RWPE1 (cell line): ENCODE measurements at places on chromosomes 3 and 15.

DNA sequence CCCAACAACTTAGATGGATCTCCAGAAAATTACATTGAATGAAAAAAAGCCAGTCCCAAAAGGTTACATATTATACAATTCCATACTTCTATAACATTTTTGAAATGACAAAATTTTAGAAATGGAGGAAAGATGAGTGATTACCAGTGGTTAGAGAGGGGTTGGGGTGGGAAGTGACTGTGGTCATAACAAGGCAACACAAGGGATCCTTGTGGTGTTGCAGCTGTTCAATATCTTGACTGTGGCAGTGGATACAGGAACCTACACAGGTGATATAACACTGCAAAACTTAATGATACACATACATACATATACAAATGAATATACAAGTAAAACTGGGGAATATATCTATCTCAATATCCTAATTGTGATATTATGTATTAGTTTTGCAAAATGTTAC lies 9.6 kb downstream of the GOLGB1 start:
- no peak for DNase-seq

GRCh38 chr3:15519096-15519495 lies 2.4 kb downstream of the COLQ start:
- no peak for DNase-seq

DNA sequence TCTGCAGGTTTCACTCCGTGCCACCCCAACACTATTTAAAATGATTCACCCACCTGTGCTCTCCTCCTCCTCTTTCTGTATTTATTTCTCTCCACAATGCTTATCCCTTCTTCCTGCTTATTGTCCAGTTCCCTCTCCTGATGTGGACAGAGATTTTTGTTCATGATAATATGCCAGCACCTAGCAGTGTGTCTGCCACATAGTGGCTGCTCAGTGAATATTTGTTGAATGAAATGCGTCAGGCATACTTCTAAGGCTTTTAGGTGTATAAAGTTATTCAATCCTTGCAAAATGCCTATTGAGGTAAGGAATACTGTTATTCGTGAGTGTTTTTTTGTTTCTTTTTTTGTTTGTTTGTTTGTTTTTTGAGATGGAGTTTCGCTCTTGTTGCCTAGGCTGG lies 67.5 kb upstream of the MME start:
- DNase-seq, result no peak

DNA sequence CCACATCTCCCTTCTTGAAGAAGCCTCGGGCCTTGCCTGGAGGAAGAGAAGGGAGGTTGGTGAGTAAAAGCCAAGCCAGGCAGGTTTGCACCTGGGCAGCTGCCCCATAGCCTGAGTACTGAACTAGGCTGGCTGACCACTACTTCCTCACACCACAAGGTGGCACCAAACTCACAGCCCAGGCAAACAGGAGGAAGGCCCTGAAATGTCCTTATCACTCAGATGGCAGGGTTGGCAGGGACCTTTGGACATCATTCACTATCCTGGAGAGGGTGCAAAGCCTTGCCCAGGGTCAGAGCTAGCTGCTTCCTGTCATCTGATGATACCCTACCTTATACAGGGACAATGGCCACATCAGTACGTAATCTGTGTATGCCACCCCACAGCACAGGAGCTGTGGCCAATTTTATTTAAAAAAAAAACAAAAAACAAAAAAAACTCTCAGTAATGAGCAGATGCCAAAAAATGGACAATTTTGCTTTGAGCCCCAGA lies 2.2 kb upstream of the GRAMD2A start:
- DNase-seq, result peak; percentile 74

DNA sequence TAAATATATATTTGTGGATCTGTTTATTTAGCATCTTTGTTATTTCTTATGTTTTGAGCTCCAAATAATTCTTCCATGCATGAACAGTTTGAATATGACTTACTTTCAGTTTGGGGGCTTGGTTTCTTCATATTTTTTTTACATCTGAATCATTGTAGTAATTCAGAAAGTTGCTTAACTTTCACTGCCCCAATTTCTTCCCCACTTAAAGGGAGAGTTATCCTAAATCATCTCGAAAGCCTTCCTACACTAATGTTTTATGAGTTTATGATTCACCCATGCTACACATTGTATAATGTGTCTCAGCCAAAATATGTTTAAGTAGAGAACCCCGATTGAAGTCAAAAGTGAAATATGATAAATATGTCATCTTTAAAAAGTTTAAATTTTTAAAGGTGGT lies 47.8 kb downstream of the SPRED1 start:
- peak; percentile 3 for DNase-seq

GRCh38 chr15:23797747-23798446 lies 110.8 kb upstream of the NDN start:
- DNase-seq, result no peak

GRCh38 chr3:169103951-169104941 lies 559.3 kb downstream of the MECOM start:
- DNase-seq, result peak; percentile 26

GRCh38 chr3:136277634-136278033 lies 27.5 kb downstream of the PCCB start:
- DNase-seq, result no peak

- DNase-seq, result no peak
Observed at GRCh38 chr15:83300826-83301225, 16.4 kb upstream of the BNC1 start.

- DNase-seq, result no peak
Observed at GRCh38 chr3:169308654-169309250, 354.8 kb downstream of the MECOM start.

- no peak for DNase-seq
Observed at GRCh38 chr3:66497985-66498671, 2.7 kb downstream of the LRIG1 start.

GRCh38 chr3:7512048-7512447 lies 651.1 kb downstream of the GRM7 start:
- DNase-seq, result no peak

DNA sequence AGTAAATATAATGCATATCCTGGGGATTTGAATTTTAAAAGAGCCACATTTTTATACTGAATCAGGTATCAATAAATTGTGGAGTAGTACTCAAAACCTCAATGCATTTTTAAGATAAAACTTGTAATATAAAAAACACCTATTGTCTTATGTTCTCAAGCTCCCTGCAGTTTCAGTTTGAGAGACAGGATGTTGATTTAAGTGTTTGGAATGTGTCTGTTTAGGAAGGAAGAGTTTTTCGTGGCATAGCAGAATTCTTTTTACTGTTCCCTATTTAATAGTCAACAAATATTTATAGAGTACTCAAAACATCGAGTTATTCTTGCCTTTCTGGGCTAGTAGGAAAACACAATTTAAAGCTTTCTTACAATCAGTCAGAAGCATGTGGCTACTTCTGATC lies 146.1 kb upstream of the BCHE start:
- DNase-seq, result no peak

GRCh38 chr3:63951492-63952247 lies 39.5 kb upstream of the SCAANT1 start:
- no peak for DNase-seq

DNA sequence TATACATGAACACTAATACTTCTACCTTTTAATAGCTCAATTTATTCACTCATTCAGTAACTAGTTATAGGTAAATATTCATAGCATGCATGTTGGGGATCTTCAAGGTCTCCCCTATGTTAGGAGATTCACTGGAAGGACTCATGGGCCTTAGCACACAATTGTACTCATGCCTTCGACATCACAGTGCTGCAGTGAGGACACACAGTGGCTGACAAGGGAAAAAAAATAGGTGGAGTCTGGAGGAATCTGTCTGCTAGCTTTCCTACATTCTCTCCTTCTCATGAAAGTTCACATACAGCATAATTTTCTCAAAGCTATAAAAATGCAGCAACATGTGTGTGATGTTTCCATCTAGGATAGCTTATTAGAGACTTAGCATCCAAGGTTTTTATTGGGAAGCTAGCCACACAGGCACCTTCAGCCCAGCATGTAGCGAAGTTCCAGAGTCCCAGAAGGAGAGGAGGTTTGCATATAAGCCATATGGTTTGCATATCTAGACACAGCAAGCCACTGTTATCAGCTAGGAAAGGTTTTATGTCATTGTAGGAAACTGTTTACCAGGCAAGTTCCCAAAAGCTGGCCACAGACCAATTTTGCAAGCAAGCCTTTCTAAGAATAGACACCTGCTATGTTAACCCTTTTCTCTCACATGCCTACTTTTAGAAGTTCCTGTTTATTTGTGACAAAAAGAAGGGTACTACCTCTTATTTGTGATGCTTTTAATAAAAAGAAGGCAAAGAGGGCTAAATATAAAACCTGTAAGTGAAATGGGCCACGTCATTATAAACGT lies 46.4 kb downstream of the MORC1 start:
- no peak for DNase-seq

DNA sequence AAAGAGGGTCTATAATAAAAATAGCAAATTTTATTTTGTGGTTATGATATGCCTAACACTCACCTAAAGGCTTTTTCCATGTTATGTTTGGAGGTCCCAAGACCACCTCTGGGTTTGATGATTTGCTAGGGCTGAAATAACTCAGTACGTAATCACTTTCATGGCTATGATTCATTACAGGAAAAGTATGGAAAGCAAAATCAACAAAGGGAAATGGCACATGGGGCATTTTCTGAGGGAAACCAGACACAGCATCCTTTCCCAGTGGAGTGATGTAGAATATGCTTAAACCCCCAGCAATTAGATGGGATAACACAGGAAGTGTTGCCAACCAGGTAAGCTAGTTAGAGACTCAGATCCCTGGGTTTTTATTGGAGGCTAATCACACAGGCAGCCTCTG lies 701.6 kb upstream of the CBLB start:
- DNase-seq, result no peak

- no peak for DNase-seq
Observed at GRCh38 chr3:122184591-122184929, 1.1 kb downstream of the CASR start.

- no peak for DNase-seq
Observed at GRCh38 chr15:34993877-34994276, 5.8 kb upstream of the ZNF770 start.

GRCh38 chr15:69637818-69638217 lies 185.2 kb downstream of the RPLP1 start:
- no peak for DNase-seq

- no peak for DNase-seq
Observed at GRCh38 chr3:197019535-197019934, 10.1 kb downstream of the MELTF start.

GRCh38 chr15:28969511-28970085 lies 83.8 kb downstream of the APBA2 start:
- no peak for DNase-seq

- DNase-seq, result no peak
Observed at GRCh38 chr3:77348244-77348855, 308.5 kb downstream of the ROBO2 start.

GRCh38 chr15:32855942-32856341 lies 138.1 kb downstream of the GREM1 start:
- DNase-seq, result peak; percentile 81

- DNase-seq, result no peak
Observed at GRCh38 chr15:52523647-52524046, 5.0 kb downstream of the MYO5A start.

- peak; percentile 32 for DNase-seq
Observed at GRCh38 chr15:75532413-75533250, 46.5 kb downstream of the PTPN9 start.

GRCh38 chr3:4615750-4616149 lies 122.6 kb downstream of the ITPR1 start:
- no peak for DNase-seq

DNA sequence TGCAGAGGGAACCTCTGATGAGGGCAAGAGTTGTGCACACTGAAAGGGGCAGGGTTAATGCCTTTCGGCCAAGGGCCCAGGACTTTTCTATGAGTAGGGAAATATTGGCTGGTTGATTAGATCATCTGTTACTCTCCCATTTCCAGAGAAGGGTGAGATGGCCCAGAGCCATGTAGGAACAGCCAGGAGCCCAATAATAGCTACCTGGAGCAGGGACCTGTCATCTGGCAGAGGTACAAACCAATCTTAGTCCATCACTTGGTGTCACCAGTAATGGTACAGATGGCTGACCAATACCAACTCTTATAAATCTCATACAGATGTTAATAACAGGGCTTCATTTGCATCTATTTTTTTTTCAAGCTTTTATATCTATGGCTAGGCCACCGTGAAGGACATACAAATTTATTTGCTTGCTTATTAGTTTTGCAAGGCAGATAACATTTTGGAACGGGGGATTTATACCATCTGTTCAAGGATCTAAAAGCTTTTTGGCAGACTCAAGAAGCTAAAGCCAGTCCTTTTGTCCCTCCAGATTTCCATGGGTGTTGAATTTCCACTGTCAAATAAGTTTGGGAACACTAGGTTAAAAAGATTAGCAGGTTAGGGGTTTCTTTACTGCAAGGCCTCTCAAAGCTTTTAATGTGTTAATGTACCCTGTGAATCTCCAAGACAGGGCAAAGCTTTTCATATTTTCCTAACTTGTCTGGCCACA lies 79.3 kb downstream of the TNIK start:
- DNase-seq, result no peak

DNA sequence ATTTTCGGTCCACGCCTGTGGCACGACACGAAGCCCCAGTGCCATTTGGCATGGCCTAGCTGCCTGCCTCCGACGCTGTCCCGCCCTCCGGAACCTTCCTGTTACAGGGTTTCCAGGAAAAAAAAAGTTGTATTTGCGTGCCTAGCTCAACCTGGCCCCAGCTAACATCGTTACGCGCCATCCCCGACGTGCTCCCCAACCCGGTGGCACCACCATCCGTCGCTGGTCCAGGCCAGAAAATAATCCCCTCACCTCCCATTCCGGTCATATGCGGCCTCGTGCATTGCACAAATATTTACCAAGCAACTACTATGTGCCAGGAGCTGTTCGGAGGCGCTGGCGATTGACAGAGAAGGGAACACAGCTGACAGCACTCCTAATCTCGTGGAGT lies 1.4 kb upstream of the CYP1A1 start:
- no peak for DNase-seq

- peak; percentile 68 for DNase-seq
Observed at GRCh38 chr3:132352556-132353143, 35.4 kb downstream of the ACP3 start.

DNA sequence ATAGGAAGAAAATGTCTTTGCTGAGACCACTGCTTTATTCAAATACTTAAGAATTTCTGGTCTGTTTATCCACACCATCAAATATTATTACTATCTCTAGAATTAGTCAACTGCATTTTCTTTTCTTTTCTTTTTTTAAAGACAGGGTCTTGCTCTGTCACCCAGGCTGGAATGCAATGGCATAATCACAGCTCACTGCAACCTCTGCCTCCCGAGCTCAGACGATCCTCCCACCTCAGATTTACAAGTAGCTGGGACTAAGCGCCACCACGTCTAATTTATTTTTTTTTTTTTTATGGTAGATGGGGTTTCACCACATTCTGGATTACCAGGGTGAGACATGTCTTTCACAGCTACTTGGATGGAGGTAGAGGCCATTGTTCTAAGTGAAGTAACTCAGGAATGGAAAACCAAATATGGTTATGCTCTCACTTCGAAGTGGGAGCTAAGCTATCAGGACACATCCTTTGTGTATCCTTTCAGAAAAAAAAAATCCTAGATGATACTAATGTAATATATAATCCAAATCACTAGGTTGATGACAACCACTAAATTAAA lies 52.8 kb downstream of the STAG1 start:
- no peak for DNase-seq
